Activated naive CD4-positive, alpha-beta T cell treated with anti-CD3 and anti-CD28 coated beads, Interleukin-2, amount 50 U/mL, for 72 hours (primary cell): ENCODE measurements at places on chromosomes 4 and X.

- peak; percentile 83 for DNase-seq
Measured at GRCh38 chr4:9703391-9703790, 78.0 kb upstream of the DRD5 start.

DNA sequence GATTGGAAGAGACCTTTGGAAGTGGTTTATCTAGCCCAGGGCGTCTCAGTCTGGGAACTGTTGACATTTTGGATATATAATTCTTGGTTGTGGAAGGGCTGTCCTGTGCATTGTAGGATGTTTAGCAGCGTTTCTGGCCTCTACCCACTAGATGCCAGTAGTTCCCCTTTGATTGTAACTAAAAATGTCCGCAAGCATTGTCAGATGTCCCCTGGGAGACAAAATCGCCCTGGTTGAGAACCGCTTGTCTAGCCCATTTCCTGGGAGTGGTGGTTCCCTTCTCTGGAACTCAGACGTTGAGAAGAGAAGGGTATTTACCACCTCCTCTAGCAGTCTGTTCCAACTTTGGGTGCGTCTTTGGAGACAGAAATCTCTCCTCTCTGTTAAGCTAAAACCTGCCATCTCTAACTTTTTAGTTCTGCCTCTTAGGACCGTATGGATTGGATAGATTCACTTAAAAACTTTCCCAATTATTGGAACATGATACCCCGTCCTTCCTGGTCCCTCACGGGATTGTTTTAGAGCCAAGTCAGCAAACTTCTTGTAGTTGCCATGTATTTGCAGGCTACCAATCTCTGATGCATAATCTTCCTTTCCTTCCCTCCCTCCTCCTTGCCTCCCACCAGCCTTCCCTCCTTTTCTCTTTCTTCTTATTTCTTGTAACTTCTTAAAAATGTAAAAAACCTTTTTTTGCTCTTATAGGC lies 13.9 kb downstream of the TMEM165 start:
- no peak for DNase-seq

- DNase-seq = no peak
Measured at GRCh38 chr4:80215449-80216052, 18.2 kb downstream of the PRDM8 start.

GRCh38 chrX:14303891-14304290 lies 225.4 kb upstream of the GLRA2 start:
- DNase-seq = no peak

GRCh38 chrX:129779086-129779672 lies 570 bp upstream of the SASH3 start:
- no peak for DNase-seq
